Effector CD8-positive, alpha-beta T cell (primary cell): ENCODE measurements at places on chromosomes 11 and 22.

GRCh38 chr22:31637891-31638618 lies 24.0 kb downstream of the PISD start:
- DNase-seq: no peak

DNA sequence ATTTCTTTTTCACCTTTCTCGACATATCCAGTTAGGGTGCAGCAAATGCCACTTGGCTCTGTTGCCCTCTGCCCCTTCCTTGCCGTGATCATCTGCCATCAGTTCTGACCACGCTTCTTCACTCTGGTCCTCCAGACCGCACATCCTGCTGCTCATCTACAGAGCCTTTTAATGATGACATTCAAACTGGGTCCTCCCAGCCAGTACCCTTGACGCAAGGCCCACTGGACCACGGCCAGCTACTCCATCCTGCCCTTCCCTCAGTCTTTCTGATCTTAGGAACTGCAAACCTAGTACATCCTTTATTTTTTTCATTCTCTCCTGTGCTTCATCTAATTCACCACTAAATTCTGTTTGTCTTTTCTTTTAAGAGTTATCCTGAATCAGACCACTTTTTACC lies 551.8 kb downstream of the NTM start:
- no peak for DNase-seq

- no peak for DNase-seq
Observed at GRCh38 chr11:80227915-80228314, 787.1 kb upstream of the TENM4 start.

GRCh38 chr11:108131993-108132392 lies 10.6 kb downstream of the ACAT1 start:
- DNase-seq: no peak

GRCh38 chr11:33893711-33894397 lies 2.0 kb upstream of the LMO2 start:
- peak; percentile 16 for DNase-seq

GRCh38 chr11:35584321-35584720 lies 33.9 kb upstream of the FJX1 start:
- DNase-seq: no peak

DNA sequence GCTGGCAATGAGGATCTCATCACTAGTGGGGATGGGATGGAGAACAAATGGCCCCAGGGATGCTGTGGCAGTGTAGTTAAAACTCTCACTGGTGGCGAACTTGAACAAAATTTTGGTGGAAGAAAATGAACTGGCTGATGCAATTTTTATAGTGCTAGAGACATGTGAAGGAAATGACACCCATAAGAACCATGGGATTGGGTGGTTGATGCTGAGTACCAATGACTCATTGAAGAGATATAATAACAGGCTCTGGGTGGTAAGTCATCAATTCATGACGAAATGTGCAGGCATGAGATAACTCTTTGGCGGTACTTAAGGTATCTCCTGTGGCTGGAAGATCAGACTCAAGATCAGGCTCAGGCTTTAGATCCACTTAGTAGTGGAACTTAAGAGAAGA lies 172.9 kb upstream of the DDI1 start:
- no peak for DNase-seq

GRCh38 chr11:72989727-72990126 lies 152.4 kb downstream of the FCHSD2 start:
- no peak for DNase-seq

DNA sequence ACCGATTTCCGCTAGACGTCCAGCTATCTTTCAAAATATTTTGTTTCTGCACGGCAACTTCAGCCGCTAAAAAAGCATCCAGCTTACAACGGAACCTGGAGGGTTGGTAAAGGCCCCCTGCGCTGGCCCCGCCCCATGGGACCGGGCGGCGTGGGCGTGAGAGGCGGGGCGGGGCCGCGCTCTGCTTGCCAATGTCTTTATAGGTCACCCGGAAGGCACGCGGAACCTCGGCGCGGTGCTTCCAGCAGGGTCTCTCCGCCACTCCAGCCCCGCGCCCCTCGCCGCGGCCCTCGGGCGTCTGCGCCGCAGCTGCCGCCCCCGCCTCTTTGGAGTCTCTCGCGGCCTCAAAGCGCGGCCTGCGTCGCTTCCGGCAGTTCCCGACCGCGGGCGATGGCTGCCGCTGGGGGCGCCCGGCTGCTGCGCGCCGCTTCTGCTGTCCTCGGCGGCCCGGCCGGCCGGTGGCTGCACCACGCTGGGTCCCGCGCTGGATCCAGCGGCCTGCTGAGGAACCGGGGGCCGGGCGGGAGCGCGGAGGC lies at the start of gene FDX1:
Gene FDX1 (plus strand): TSS at position 218 of the 536 bp plus-strand sequence. CDS start 173 bp downstream, at position 391.
- peak; percentile 71 for DNase-seq

GRCh38 chr11:104130161-104130560 lies 33.8 kb downstream of the PDGFD start:
- no peak for DNase-seq

DNA sequence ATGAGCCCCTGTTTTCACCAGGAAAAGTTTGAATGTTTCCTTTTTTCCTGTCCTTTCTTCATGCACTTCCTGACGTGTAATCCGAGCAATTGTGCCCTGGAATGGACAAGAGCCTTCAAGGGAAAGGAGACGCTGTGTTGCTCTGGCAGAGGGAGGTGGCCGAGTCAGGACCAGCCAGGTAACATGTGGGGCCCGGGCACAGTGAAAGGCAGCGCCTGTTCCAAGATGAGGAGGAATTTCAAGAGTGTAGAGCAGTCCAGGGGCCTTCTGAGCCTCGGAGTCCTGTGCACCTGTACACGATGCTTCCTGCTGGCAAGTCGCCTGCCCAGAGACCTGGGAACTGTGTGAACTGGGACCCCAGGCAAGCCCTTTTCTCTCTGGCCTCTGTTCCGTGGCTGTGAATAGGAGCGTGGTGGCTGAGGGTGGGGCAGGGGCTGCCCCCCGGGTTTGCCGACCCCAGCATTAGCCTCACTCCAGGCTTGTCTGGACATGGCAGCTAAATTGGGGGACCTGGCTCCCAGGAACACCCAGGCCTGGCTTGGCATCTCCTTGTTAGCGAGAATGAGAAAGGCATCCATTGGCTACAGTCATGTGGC lies 92.0 kb downstream of the MYEOV start:
- no peak for DNase-seq

DNA sequence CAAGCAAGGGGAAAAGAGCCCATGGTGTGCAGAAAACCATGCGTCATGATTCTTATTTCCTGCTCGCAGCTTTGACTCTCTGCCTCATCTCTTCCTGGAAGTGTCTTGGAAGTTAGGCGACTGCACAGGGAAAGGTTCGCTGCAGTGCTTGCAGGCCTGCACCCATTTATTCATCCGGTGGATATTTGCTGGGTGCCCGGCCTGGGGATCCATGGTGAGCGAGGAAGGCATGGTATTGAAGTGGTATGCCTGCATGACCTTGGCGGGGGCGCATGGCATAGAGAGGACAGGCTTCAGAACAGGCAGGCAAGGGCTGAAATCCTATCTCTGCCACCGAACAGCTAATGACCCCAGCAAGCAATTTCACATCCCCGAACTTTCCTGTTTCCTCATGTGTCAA lies 40.6 kb downstream of the FAM83F start:
- DNase-seq: no peak

GRCh38 chr11:93289782-93290463 lies 40.6 kb upstream of the DEUP1 start:
- no peak for DNase-seq

DNA sequence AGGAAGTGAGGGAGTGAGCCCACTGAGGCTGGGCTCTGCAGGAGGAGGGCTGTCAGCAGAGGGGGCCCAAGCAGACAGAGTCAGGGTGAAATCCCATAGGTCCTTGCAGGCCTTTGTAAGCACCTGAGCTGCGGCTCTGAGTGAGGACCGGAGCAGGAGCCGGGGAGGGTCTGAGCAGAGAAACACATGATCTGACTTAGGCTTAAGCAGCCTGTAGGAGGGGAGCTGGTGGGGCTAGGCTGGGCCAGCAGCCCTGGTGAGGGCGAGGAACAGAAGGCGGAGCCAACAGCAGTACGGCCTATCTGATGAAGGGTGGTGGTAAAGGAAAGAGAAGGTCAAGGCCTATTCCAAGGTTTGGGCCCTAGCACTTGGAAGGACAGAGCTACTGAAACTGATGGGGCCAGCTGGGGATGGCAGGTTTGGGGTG lies 26.9 kb upstream of the CBX7 start:
- DNase-seq: no peak

DNA sequence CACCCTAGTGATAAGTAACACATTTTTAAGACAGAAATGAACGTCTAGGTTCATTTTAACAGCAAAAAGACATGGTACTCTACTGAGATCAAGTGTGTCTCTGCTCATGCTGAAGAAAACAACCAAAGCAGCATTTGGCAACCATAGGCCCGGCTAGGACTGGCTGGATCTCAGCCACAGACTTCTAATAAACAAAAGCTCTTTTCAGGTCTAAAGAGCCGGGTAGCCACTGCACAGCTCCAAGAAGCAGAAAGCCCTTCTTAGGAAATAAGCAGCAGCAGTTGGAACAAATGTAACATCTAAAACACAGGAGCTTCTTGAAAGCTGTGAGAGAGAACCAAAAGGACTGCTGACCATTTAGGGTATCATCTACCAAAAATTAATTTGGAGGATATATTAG lies 37.6 kb downstream of the PITPNB start:
- DNase-seq: no peak

DNA sequence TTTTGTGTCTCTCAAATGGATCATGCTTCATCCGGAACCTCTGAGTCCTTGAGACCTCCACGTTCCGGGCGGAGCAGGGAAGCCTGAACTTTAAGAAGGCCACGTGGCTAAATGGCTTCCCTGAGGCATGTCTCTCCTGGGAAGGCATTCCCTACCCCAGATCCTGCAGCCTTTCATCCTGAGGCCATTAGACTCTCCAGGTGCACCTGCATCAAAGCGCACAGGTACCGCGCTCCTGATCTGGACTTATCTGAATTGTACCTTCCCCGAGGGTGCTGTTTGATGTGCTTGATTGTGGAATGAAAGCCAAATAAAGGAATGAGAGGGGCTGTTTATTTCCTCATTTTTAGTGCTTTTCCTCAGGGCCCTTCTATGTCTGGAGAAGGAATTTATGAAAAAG lies 22.5 kb downstream of the C22orf31 start:
- DNase-seq: no peak

- DNase-seq: no peak
Observed at GRCh38 chr11:69174841-69175240, 19.1 kb downstream of the SMIM38 start.

GRCh38 chr11:31939004-31939403 lies 127.9 kb upstream of the PAX6 start:
- DNase-seq: no peak

DNA sequence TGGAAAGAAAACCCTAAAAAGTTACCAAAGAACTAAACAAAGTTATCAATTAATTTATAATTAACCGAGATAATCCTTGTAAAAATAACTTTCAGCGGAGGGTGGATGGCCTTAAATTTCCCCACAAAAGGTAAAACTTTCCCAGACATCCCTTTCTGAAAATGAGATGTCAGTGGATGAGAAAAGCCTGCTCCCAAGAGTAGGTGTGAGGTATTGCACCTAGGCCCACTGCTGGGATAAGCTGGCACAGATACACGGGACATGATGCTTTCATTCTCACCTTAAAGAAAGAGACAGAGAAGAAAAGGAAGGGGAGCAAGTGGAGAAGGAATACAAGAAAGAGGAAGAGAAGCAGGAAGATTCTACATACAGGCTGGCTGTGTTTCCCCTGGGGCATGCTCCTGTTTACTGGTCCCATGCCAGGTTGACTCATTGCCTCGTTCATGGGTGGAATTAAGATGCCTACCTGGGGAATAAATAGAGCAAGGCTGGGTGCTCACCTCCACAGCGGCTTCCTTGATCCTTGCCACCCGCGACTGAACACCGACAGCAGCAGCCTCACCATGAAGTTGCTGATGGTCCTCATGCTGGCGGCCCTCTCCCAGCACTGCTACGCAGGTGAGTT lies at the start of gene SCGB2A2:
Gene SCGB2A2 (plus strand): TSS at position 505 of the 625 bp plus-strand sequence. CDS start 59 bp downstream, at position 564.
- no peak for DNase-seq

DNA sequence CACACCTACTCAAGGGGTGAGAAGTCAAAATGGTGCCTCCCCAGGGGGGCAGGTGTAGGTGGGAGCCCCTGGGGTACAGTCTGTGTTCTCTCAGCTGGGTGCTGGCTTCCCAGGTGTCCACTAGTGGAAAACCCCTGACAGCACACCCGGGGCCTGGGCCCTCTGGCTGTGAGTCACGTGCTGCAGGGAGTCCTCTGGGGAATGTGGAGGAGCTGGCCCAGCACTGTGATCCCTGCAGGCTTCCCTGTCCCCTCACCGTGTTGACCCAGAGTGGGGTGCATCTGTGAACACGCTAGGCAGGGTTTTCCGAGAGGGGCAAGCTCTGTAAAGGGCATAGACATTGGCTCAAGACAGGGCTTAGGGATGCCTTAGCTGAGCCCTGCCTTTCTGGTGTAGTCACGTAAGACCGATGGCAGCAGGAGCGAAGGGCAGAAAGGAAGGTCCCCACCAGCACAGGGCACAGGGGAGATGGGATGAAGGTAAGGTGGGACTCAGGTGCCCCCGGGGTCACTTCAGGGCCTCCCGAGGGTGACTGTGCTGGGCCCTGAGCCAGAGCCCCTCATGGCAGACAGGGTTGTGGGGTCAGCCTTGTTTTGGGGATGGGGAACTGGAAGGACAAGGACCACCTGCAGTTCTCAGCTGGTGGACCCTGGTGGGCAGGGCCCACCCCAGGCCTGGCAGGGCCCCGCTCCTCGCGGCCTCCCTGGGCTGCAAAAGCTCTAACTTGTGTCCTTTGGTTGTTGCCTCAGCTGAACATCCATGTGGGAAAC lies 14.1 kb downstream of the DERL3 start:
- no peak for DNase-seq

GRCh38 chr22:17717708-17718107 lies 56.6 kb downstream of the BID start:
- no peak for DNase-seq

DNA sequence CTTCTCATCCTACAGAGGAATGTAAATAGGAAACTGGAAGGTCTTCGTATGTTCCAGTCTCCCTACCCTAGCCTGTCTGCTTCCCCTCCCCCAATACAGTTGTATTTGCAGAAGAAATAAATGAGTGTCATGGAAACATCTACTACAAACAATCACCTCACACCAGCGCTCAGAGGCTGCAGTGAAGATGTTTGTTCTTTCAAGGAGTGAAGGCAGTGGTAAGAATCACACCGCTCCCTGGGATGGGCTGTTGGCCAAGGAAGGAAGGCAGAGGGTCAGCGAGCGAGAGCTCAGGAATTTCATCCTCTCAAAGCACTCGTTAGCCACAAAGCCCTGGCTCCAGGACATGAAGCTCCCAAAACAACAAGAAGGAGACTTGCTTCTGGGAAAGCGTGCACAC lies 1.1 kb upstream of the IGSF9B start:
- DNase-seq: no peak

- no peak for DNase-seq
Observed at GRCh38 chr22:46127556-46127955, 22.8 kb upstream of the PPARA start.

GRCh38 chr11:45658292-45658991 lies 7.0 kb downstream of the CHST1 start:
- DNase-seq: no peak

DNA sequence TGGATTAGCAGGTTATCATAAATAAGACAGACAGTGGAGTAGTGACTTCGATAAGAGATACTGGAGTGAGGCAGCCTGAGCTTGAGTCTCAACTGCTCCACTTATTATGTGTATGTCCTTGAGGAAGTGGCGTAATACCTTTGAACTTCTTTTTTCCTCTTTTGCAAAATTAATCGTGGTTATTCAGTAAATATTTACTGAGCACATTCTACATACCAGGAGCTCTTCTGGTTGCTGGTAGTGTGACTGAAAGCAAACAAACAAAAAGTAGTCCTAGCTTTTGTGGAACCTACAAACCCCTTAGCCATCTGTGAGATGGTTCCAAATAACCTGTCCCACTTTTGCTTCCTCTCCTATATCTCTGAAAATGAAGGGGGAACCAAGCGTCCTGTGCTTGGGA lies 125.6 kb upstream of the ASPHD2 start:
- DNase-seq: no peak
